Retina (tissue), 1 donor: ENCODE measurements at places on chromosomes 7 and 10.

GRCh38 chr10:61406242-61406641, 46.9 kb downstream of the TMEM26 start:
- no peak for DNase-seq

- DNase-seq: peak; percentile 87
These were observed 1.5 kb upstream of the GRIFIN start for GRCh38 chr7:2477447-2478398.

- DNase-seq: peak; percentile 34
These were observed 112.6 kb downstream of the PRKAG2 start for GRCh38 chr7:151764056-151764920.

DNA sequence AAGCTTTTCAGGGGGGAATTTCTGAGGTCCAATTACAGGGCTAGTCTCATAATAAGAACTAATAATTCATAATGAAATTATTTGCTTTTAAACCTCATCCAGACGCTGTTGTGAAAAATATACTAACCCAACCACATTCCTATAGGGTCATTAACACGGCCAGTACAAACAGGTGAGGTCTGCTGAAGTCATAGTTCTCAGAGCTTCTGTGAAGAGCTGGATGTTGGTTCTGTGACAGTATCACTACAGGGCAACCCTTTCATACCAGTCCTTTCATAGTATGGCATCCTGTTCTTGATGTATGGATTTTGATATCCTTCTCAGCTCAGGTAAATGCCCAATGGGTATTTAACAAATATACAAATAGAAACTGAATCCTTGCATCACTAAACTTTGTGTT, 62.3 kb upstream of the FAM133B start:
- no peak for DNase-seq

DNA sequence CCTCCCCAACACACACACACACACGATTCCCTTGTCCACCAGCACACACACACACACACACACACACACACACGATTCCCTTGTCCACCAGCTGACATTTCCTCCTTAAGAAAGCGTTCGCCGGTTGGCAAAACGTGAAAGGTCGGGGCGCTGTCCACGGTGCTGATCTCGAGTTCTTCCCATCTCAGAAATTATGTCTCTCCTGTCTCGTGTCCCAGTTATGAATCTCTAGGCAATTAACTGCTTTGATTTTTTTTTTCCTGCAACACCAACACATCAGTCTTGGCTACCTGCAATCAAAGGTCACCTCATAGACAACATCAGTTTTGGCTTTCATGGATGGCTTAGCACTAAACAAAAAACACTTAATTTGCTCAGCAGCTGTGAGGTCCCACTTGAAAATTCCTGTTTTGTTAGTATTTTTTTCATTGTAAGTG, 1.9 kb downstream of the INA start:
- peak; percentile 75 for DNase-seq

DNA sequence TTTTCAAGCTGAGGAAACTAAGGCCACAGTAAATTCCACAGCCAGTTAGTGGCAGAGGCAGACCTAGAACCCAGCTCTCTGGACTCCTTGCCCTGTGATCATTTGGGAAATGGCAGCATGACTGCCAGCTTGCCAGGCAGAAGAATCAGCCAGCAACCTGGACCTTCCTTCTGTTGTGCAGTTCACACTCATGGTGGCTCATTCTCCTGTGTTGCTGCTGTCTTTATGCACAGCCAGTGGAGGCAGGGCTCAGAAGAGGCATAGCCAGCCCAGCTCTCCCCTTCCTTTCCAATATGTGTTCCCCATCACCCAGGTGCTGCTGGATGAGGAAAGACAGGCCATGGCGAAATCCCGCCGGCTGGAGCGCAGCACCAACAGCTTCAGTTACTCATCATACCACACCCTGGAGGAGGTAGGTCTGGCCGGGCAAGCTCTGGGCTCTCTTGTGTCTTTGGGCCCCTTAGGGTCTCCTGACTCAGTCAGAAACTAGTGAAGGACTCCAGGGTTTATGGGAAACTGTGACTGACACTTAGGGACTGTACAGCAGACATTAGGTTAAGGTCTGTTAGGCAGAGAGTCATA, 14.8 kb downstream of the CPA5 start:
- DNase-seq: no peak

GRCh38 chr10:427761-428519, 261.5 kb downstream of the DIP2C start:
- no peak for DNase-seq
